Stimulated activated CD4-positive, alpha-beta T cell treated with anti-CD3 and anti-CD28 coated beads, Interleukin-12 subunit alpha, Interleukin-12 subunit beta, amount 100 ng/mL, for 24 hours (primary cell): ENCODE measurements at places on chromosomes 2 and 18.

- DNase-seq = no peak
Measured at GRCh38 chr2:84832772-84833461, 48.0 kb downstream of the TRABD2A start.

DNA sequence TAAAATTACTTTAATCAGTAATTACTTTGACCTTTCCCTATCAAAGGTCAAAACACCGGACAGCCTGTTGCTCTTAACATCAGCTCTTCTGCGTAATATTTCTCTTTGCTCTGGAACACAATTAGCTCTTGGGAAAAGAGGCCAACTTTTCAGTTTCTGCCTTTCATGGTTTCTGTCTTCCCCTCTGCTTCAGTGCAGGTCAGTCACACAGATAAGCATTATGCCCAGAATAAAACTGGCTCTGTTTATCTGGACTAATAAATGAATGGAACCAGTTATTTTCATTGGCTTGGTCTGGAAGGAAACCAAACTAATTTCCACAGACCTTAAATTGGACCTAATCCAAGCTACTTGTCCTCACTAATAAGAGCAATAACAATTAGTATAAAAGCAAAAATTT lies 26.2 kb upstream of the GALNT3 start:
- no peak for DNase-seq

DNA sequence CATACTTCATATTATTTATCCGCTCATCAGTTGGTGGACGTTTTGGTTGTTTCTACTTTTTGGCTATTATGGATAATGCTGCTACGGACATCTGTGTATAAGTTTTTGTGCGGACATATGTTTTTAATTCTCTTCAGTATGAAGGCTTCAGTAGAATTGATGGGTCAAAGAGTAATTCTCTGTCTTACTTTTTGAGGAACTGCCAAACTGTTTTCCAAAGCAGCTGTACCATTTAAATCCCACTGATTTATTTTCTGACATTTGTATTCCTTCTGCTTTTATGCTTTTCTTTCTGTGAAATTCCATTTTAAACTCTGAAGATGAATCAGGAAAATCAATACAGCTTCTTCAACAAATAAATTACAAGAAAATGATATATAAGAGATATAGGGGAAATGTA lies 20.8 kb downstream of the FAM110C start:
- DNase-seq = no peak

DNA sequence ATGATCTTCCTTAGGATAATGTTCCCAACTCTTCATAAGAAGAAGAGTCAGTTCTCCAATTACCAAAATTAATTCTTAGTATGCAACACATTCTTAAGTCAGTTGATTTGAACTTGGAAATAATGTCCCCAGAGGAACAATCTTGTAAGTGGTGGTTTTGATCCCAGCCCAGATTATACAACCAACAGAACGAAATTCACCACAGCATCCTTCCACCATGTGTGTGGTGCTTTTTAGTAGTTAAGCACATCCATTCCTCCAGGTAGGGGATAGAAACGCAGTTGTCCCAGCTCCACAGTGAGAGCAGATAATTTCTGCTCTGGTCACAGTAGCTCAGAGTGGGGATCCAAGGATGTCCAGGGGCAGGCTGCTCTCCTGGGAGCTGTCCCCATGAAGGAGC lies 161.7 kb upstream of the SLC39A10 start:
- no peak for DNase-seq

DNA sequence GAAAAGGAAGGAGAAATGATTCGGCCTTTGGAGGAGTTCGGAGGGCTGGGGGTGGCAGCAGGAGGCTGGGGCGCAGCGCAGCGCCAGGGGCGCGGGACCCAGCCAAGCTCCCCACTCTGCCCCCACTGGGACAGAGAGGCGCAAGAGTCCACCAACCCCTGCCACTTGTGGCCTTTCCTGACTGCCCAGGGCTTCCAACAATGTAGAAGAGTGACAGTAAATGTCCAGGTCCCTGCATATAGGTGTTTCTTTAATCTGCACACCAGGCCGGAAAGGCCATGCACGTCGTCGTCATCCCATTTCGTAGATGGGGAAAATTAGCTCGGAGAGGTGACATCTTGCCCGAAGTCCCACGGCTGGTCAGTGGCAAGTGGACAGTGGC lies 96.6 kb downstream of the INHBB start:
- no peak for DNase-seq

DNA sequence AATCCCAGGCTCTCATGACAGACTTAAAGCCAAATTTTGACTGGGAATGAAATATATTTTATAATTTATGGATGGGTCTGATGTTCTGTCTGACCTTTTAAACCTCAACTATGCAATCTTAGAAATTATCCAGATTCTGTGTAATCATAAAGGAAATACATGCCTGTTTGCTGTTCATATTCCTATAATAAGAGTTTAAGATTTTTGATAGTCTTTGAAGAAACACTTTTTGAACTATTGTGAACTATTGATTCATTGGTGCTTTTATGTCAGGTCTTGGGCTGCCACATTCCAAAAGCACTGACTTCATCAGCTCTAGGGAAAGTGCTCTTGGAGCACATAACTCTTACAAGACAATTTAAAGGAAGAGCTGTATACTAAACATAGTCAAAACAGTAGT lies 64.2 kb downstream of the CCDC150 start:
- DNase-seq = no peak

DNA sequence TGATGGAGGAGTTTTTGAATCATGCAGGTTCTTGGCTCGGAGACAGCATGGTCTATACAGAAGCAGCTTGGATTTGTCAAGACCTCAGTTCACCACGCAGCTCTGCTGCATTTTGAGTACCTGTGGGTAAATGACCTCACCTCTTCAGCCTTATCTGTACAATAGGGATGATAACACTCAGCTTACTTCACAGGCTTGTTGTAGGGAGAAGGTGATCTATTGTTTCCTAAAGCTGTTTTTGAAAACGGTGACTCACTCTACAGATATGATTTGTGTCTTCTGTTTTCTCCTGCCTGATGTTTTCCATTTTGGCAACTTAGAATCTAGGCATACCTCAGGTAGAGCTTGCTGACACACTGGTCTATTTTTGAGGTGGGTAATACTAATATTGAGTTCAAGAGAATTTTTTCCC lies 80.3 kb downstream of the FMNL2 start:
- DNase-seq = peak; percentile 2

DNA sequence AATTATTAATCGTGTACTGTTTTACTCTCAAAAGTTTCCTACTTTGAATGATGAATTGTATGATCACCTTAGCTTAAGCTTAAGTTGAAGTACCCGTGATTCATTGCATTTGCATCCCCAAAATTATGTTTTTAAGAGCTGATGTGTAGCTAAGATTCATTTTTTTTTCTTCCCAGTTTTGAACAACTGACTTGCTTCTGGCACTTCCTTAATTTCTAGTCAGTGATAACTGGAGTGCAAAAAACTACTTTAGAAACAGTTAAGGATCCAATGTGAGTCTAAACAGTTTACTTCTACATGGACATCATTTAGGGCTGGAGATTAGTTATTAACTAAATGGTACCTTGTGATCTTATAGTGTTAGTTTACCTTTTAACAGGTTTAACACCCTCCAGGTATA lies 124.0 kb upstream of the CAVIN2 start:
- DNase-seq = no peak

DNA sequence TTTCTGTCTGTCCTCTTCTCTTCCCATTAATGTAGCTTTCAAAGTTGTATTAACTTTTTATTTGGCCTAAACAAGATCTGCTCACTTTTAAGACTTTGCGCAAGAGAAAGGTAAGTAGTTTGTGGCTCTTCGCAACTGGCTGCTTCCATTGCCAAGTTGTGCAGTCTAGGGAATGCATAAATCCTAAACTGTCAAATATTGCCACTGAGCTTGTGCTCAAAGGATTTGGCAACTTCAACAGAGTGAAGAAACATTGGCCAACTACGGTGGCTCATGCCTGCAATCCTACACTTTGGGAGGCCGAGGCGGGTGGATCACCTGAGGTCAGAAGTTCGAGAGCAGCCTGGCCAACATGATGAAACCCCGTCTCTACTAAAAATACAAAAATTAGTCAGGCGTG lies 826.4 kb downstream of the EPHA4 start:
- DNase-seq = no peak

DNA sequence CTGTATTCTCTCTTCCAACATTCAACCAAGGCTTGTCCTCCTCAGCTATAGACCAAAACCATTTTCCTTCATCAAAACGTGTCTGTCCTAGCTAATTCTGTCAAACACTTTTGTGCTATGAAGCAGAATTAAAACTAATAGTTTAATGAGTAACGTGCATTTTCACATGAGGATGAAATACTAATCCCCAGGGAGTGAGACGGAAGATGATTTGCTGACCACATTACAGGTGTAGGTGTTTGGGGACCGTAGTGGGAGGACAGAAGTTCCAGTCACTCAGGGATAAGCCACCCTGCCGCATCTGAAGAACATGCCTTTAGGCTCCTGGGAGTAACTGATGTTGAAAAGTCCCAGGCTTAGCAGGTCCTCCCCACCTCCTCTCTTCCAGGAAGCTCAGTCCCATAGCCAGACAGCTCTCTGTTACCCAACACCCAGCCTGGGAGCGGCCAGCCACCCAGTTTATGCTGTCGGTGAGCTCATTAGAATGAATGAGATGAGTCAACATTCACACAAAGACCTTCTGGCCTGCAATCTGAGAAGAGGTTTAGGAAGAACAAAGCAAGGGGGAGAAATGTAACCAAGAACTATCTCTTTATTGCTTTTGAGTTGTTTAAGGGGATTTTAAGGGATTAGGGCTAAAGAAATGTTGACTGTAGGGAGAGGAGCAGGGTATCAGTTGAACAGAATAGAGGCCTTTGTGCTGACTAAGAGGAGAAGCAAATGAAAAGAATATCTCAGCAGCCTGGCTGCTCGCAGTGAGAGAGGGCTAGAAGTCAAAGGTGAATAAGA lies 122.5 kb downstream of the FOXI3 start:
- no peak for DNase-seq

DNA sequence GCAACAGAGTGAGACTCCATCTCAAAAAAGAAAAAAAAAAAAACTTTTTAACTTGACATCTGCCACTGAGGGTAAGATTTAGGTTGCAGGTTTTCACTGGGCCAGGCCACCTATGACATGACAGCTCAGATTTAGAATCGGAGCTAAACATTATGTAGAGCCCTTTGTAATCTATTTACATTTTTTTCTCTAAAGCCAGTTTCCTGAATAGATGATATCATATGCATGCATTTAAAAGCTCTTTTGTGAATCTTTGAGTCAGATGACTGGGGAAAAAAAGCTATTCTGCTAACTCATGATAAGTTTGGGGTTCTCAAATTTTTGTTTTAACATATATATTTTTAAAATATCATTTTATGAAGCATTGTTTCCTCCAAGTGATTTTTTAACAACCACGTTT lies 21.3 kb downstream of the PRKAG3 start:
- no peak for DNase-seq
